ENCODE measurements at places on chromosomes 3 and 15.

DNA sequence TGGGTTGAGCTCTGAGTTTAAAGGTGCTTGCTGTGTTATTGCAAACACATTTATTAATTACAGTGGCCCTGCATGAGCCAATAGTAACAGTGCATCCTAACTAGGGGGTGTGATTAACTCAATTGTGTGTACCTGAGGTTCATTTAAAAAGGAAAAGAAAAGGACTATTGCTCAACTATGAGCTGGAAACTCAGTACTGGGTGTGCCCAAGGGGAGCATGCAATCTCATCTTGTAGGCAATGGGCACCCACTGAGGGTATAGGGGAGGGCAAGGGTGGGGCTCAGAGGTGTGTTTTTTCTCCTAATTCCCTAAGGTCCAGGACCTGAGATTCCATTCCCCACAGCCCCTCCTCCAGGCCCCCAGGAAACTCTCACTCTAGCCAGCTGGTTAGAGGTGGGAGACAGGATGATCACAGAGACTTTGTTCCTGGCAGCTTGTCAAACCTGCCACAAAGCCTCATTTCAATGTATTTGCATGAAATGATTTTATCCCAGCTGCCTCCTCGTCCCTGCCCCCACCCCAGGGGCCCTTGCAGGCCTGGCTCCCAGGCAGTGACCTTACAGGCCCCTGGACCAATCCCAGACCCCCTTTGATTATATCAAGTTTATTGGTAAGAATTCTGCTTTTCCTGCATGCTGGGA, 220.7 kb downstream of the TBC1D2B start:
- no peak for DNase-seq

- no peak for DNase-seq
Observed at GRCh38 chr3:111923806-111924205, 55.0 kb upstream of the ABHD10 start.

- DNase-seq, result no peak
Observed at GRCh38 chr3:126957776-126958637, 24.9 kb upstream of the PLXNA1 start.

DNA sequence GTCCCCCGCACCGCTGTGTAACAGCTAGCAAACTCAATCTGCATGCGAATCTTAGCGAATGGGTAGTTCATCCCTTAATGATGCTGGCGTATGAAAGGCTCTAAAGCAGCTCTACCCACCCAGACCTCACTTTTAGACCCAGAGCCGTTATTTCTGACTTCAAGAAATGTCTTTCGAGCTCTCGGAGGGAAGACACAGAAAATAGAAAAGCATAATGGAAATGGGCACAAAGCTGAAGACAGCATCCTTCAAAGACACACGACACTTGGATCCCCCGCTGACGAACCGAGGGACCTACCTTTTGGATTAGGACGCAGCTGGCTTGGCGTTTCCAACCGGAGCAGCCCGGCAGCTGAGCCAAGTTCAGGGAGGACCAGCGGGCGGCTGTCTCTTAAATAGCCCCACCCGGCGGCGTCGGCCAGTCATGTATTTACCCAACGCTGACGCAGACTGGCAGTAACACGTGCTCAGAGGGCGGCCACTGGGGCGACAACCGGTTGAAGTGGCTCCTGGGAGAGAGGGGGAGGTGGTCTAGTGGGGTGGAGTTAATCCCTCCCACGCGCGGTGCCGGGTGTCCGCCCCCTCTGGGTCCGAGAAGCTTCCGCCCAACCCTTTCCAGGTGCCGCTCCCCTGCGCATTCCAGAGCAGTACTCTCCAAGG, 1.5 kb downstream of the CCK start:
- peak; percentile 41 for DNase-seq

DNA sequence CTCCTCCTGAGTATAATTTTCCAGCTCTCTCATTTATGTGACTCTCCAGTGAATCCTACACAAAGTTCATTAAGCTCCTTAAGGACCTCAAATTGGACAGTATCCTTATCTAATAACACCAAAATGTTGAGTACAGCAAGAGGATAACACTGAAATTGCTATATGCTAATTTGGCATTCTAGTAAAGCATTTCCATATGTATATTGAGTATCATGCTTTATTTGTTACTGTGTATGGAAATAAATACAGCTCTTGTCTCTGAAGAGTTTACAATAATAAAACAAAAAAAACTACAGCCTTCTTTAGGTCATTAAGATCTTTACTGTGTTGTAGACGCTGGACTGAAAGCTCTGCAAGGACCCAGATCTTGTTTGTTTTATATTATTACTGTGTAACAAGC, 1341.3 kb downstream of the ROBO1 start:
- DNase-seq, result no peak

DNA sequence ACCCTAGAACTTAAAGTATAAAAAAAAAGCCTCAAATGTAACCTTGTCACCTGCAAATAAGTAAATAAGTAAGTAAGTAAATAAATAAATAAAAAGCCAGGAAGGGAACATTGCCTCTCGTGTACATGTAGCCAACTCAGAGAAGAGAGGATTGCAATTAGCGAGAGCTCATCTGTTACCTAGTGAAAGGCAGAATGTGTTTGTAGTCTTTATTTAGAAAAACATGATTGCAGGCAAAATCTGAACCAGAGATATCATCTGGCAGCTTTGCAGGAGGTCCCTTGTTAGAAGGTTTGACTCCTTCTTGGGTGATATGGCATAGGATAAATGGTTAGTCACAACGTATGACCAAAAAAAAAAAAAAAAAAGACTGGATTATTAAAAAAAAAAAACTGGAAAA, 71.6 kb upstream of the SYN2 start:
- DNase-seq, result no peak

DNA sequence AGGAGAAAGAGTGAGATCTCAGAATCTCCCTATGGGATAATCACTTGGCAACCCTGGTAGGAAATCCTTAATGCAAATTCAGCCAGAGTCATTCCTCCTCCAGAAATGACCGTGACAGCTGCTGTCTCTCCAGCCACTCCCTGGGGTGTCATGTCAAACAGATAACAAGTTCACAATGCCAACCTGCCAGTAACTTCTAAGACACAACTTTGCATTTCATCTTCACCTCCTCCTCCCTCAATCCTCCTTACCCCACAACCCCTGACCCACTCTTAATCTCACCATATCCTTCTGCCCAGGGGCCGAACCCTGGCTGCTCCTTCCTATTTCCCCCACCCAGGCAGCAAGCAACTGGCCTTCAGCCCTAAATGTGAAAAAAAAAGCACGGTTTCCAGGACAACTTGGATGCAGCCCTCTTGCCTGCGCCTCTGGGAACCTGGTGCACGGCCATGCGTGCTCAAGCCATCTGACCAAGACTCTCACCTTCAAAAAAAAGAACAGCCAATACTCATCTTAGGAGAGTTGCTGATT, 166.0 kb downstream of the NTRK3 start:
- no peak for DNase-seq

Measured in astrocyte of the hippocampus (primary cell).